ENCODE measurements at places on chromosomes 16 and 17.

DNA sequence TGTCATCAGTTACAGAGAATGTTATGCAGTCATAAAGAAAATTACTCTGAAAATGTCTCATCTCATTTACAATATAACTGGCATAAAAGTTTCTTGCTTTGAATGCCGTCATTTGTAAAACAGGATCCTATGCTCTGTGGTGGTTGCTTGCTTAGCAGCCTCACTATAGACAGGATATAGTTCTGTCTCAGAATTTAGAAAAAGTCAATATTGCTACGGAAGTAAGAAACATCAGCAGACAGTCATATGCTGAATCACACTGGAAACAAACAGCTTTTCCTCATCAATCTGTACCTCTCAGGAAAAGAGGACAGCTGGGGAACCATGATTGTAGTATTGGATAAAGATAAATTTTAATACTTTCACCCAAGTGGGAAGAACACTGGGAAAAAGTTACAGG is 105.5 kb downstream of the MYO1D start:
- no peak for DNase-seq

- DNase-seq = no peak
Observed at GRCh38 chr16:65195998-65196397, 74.1 kb upstream of the CDH11 start.

DNA sequence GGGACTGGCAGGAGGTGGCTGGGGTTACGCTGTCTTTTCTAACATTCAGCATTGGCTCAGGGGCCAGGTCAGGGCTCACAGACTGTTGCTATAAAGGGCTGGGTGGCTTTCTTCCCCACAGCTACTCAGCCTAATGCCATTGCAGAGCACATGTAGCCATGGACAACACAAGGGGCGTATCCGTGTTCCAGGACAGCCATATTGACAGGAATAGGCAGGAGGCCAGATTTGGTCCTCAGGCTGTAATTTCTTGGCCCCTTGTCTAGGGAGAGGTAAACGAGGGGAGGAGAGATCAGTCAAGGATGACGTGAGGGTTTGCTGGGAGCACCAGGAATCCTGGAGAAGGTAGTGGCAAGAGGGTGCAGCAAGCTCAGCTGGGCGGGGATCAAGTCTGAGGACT is 21.2 kb upstream of the MYO15B start:
- DNase-seq = no peak

DNA sequence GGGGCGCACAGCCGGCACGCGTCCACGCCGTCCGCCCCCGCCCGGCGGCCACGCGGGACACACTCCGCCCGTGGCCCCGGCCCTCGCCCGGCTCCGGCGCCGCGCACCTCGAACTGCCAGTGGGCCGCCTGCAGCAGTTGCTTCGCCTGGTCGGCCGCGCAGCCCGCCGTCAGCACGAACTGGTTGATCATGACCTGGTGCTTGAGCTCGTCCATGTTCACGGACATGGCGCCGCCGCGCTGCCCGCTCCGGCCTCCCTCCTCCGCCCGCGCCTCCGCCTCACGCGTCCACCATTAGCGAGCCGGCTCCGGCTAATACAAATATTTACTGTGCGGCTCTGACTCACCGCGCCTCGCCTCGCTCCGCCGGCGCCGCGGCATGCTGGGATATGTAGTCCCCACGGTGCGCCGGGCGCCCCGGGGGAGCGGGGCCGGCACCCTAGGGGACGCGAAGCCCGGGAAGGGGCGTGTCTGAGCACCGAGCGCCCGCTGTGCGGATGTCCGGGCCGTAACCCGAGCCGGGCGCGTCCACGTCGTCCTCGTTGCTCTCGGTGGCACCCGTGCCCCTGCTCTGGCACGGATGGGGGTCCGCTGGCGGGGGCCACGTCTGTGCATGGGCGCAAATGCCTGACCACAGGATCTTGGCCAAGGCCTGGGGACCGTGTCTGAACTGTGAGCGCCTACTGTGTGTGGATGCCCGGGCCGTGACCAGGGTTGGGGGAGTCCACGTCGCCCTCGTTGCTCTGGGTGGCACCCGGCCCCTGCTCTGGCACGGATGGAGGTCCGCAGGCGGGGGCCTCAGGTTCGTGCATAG is at the start of gene UBALD1:
Gene UBALD1 (minus strand): TSS at position 318 of the 813 bp plus-strand sequence. CDS start 91 bp downstream, at position 227.
- DNase-seq = peak; percentile 81
